ENCODE measurements at places on chromosomes 7 and 10. TPM values are rescaled to one million over a fixed set of nuclear protein-coding genes. Genes with fewer than 3 reads are reported as not detected.

Gene TMEM236
- 6.8 TPM for total RNA-seq

Gene MET
- 49.5 TPM for total RNA-seq

Gene ATRNL1
- 0.44 TPM for total RNA-seq

Gene SORCS3
- not detected for total RNA-seq

Gene CPA2
- not detected for total RNA-seq

Gene NPTX2
- total RNA-seq = 6.8 TPM

Gene ZSCAN21
- total RNA-seq = 10.5 TPM

Gene SDK1
- total RNA-seq = 9.1 TPM

Gene OR13A1
- total RNA-seq = not detected

Gene HOXA6
- total RNA-seq = 1.3 TPM

Gene ZNF32
- 41.6 TPM for total RNA-seq

Gene HOXA5
- total RNA-seq = 2.9 TPM

Gene ELMO1
- total RNA-seq = 124 TPM

Gene TFEC
- 9.2 TPM for total RNA-seq

Gene RAPGEF5
- 96.2 TPM for total RNA-seq

Measured in subcutaneous adipose tissue (tissue), 4 donors.